GM03348 (cell line): ENCODE measurements at places on chromosomes 13 and 19.

GRCh38 chr19:41927497-41928192, 604 bp downstream of the ERFL start:
- peak; percentile 53 for DNase-seq

DNA sequence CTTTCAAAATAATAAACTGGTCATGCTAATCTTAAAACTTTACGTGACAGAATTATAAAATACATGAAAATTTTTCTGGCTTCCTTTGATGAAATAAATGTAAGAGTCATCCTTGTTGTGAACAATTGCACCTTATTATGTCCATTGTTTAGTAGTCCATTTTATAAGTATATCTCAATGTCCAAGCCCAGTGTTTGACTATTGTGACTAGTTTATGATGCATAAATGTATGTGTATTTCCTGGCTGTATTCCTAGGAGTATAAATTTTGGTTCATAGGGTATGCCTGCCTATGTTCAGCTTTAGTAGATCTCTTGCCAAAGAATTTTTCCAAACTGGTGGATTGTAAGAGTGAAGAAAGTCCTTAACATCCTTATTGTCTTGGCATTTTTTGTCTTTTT, 2895.5 kb upstream of the PCDH20 start:
- no peak for DNase-seq

DNA sequence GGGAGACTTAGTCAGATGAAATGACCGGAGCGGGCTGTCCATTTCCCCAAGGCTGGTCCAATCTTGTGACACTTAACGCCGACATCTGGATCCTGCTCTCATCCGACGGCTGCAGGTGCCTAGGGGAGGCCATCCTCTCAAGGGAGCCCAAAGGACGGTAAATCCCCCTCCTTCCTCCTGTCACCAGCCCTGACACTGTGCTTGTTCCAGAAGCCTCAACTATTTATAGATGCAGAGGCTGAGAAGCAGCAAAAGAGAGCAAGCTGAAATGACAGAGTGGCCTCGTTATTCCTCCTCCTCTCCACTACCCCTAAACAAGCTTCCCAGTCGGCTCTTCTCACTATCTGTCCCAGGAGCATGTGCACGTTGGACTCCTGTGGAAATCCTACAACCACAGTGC, 533.7 kb downstream of the LIG4 start:
- DNase-seq = no peak

DNA sequence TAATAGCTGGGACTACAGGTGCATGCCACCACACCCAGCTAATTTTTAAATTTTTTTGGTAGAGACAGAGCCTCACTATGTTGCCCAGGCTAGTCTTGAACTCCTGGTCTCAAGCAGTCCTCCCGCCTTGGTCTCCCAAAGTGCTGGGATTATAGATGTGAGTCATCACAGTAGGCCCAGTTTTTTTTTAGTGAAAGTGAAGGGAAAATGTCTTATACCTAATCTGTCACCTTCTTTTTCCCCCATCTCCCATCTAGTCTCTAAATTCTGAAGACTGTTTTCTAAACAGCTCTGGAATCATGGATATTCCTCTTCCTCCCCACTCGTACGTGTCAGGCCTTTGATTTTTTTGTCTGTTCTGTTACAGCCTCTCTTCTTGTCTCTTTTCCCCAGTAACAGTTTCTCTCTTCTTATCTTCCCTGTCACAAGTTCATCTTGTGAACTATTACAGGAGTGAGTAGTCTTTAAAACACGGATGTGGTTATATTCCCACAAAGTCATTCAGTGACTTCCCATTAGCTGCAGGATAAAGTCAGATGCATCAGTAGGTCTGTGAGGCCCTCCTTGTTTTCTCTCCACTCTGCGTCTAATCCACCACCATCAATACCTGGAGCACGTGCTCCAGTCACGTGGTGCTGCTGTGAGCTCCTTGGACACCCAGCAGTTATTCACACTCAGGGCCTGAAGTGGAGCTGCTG, 2.9 kb downstream of the CDC16 start:
- DNase-seq = no peak

DNA sequence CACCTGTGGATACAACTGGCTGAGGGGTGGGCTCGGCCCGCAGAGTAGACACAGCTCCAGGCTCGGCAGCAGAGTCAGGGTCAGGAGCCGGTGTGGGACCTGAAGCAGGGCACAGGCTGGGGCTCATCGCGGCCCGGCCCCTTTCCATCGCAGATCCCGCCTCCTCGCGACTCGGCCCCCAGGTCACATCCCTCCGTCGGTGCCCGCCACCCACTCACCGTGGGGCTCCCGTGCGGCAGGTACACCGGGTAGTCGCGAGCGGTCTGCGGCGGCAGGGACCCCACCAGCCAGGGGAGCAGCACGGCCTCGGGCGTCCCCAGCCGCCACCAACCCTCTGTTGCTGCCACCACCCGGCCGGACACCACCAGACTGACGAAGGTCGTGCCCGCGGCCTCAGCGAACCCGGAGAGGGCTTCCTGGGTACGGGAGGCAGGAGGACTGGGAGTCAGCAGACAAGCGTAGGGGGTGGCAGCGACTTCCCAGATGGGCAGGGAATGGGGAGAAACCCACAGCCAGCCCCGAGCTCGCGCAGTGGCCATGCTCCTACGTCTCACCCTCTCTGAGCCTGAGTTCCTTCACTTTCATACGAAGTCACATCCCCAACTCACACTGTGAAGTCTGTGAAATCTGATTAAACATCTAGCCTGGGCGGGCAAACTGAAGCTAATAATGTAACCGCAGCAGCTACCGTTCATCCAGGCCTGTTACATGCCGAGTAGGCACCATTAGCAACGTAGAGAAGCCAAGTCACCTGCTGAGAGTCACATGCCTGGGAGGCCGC, 3.7 kb downstream of the FUZ start:
- peak; percentile 61 for DNase-seq

DNA sequence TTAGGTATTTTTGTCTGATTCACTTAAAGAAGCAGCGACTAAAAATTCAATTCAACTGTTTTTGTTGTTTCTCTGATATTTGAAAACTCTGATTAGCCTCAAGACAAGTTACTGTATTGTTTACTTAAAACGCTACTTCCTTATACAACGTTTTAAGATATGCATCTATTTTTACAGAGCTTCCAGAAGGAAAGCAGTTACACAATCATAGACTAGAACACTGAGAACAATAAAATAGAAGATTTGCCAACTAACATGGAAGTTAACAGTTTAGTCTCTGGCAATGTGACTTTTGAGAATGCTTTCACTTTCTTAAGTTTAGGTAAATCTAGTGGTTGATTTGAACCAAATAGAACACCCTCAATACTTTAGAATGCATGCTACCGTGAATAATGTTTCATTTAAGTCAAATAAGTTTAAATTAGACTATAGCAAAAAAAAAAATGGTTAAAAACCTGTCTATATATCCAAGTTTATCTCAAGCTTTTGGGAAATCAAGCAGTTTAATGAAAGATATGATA, 614.8 kb downstream of the DACH1 start:
- no peak for DNase-seq

GRCh38 chr13:44541601-44542000, 34.5 kb downstream of the TSC22D1 start:
- DNase-seq = no peak

DNA sequence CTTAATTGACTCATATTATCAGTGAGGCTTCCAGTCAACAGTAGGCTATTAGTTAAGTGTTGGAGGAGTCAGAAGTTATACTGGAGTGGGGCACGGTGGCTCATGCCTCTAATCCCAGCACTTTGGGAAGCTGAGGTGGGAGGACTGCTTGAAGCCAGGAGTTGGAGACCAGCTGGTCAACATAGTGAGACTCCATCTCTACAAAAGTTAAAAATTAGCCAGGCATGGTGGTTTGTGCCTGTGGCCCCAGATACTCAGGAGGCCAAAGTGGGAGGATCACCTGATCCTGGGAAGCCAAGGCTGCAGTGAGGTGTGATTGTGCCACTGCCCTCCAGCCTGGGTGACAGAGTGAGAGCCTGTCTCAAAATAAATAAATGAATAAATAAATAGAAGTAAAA, 53.2 kb downstream of the COMP start:
- DNase-seq = no peak

DNA sequence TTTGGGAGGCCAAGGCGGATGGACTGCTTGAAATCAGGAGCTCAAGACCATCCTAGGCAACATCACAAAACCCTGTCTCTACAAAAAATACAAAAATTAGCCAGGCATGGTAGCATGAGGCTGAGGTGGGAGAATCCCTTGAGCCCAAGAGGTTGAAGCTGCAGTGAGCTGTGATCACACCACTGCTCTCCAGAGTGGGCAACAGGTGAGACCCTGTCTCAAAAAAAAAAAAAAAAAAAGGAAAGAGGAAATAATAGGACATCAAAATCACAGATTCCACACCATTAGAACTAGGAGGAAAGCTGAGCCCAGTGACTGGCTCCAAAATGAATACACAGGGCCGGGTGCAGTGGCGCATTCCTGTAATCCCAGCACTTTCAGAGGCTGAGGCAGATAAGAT, 3.2 kb upstream of the ZNF8 start:
- no peak for DNase-seq

DNA sequence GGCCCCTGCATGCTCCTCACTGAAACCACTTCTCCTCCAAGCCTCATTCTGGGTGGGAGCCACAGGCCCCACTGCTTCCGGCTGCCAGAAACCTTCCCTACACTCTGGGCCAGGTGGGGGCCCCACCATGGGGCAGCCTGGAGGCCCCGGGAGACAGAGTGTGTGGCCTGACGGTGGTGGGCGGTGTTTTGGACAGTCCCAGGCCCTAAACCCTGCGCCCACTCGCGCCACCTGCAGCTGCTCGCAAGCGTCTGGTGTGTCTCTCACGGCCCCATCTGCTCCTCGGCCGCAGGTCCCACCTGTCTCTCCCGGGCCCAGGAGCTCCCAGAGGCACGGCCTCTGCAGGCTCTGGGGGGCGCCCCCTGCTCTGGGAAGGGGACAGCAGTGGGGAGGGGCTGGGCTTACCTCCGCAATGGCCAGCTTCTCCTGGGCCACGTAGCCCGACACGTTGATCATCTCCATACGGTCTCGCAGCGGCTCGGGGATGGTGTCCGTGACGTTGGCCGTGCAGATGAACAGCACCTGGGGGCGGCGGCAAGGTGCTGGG, 5.6 kb downstream of the RPL36 start:
- DNase-seq = no peak

DNA sequence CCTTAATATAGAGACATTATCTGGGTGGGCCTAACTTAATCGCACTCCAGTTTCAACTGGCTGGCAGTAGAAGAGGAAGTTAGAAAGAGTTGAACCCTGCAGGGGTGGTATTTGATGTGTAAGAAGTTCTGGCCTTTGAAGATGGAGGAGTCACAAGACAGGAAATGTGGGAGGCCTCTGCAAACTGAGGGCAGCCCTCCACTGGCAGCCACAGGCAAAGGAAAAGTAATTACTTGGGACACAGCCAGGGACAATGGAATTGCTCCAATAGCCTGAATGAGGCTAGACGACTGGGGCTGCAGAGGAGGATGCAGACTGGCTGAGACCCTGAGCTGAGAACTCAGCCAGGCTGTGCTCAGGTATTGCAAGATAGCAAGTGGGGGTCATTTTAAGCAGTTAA, 703.3 kb upstream of the ARGLU1 start:
- no peak for DNase-seq

DNA sequence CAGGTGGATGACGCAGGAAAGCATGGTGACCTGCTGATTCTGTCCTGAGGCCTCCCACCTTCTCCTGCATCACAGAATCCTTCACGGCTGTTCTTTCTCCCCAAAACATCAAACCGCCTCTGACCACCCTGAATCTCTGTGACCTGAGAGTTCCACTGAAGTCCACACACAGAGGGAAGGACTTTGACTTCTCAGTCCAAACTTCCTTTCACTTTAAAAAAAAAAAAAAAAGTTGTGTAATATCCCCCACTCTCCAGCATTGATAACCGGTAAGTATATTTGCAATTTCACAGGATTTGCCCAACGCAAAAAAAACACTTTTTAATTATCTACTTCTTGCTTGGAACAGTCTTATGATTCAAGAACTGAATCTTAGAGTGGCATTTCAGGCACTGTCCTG, 259.5 kb upstream of the IRS2 start:
- no peak for DNase-seq

DNA sequence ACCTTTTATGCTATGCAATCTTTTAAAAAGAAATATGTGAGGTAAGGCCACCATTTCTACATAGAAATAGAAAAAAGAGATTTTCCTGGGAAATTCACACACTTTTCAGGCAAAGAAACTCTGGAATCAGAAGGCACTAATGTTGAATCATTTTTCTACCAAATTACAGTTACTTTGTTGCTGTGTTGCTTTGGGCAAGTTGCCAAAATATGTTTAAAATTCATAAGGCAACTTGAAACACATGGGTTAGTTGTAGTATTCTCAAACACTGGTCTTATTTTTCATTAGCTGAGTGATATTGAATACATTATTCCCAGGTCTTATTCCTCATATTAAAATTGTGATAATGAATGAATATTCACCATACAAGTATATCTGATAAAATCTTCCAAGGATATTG, 195.0 kb upstream of the SLITRK1 start:
- no peak for DNase-seq

DNA sequence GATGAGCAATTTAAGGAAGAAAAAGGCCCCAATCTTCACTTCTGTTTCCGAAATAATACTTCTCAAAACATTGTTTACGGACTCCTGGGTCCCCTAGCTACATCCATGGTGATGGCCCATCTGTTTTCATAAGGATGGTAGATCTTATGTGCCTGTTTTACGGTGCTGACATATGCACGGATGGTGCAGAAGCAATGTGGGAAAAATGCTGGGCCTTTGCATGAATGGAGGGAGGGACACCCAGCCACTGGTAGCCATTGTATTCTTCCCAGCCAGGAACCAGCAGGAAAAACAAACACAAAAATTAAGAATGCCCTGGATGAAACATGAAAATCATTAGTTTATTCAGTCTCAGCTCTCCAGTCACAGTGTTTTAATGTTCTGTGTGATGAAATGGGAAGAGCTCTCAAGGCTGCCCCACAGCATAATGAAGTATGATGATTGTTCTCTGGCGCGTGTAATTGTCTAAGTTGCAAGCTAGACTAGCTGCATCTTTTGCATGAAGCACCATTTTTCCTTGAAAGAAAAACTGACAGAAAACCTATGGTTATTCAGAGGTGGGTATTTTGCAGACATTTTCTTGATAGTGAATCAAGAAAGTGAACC, 1201.1 kb upstream of the SLC10A2 start:
- DNase-seq = no peak

DNA sequence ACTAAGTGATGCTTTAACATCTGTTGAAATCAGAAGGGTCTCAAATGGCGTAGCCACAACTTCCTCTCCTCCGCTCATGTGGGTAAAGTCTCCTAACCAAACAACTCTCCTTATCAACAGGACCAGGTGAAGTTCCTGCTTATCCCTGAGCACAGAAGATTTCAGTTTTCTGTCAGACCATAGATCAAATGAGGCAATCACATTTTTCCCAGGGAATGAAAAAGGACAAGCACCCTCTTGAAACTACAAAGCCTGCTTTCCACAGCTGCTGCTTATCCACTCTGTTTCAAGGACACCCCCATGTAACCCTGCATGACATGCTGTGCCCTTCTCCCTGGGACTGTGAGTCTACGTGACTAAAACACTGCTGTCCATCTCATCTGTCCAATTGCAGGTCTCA, 788.3 kb upstream of the SLITRK5 start:
- no peak for DNase-seq

GRCh38 chr13:90565985-90566713, 781.3 kb upstream of the MIR17HG start:
- no peak for DNase-seq

GRCh38 chr13:40315416-40316064, 350.9 kb downstream of the FOXO1 start:
- no peak for DNase-seq

GRCh38 chr19:48051335-48052033, 7.6 kb upstream of the CABP5 start:
- DNase-seq = no peak
